ENCODE measurements at places on chromosomes 12 and 14. TPM values are rescaled to one million over a fixed set of nuclear protein-coding genes. Genes with fewer than 3 reads are reported as not detected.

The CCDC175 gene
- total RNA-seq, result not detected

GRCh38 chr14:34078117-34078743 lies 127.4 kb upstream of the EGLN3 start:
- peak; percentile 56 for DNase-seq

DNA sequence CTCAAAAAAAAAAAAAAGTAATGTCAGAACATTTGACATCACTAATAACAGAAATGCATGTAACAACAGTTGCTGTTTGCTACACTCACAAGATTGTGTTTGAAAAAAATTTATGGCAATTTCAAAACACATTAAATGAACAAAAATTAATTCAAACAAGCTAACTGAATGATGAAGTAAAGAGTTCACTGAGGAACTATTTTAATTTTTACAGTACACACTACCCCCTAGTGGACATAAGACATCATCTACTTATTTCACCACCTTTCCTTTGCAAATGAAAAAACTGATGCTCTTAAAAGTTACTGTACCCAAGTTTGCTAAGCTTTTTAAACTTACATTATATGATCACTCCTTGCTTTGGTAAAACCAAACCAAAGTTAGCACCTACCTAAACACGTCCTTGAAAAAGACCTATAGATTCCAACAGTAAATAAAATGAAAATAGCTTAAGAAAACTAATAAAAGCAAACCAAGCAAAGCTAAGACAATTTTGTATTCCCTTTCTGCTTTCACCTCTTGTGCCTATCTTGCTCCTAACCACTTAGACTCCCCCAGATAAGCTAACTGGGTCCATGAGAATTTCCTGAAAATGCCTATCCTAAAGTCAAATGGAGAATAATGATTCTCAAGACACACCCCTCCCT lies 22.2 kb downstream of the UBE2N start:
- peak; percentile 67 for DNase-seq

DNA sequence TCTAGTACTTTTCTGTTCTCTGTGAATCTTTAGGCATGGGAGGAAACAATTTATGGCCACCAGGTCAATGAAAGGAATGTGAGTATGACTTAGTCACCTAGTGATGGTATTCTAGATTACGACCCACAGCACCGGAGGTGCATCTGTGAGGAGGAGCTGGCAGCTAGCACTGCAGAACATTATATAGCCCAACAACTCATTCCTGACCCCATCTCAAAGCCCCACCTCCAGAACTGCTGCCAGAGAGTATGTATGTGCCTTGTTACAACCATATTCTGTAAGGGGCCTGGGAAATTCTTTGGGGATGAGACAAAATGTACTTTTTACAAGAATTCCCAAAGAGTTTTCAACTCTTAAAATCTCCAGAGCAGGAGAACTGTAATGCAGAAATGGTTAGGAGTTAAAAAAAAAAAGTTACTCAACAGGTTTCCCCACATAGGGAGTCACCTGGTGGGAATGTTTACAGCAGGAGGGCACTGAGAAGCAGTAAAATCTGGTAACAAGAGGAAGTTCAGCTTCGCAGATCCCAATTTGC lies 34.9 kb upstream of the CERS5 start:
- peak; percentile 84 for DNase-seq

The MAP1LC3B2 gene
- 1.8 TPM for total RNA-seq

The LIN7A gene
- total RNA-seq, result not detected

DNA sequence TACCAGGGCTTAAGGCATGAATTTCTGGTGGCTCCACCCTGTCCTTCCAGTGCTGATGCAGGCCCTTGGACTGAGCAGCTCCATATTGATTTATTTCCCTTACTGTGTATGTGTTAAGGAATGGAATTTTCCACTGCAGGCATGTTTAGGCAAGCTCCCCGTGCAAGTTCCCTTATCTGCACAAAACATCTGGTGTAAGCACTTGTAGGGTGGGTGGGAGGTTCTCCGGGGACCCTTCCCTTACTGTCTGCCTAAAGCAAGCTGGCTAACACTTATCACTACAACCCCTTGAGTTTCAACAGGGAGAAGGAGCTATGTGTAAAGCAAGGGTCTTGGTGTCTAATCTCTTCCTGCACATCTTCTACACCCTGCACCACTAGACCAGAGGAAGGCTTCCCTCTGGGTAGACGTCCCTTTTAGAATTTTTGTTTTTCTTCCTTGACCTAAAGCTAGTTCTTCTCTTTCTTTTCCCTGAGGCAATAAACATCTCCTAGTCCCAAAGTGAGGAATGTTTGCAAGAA lies 22.0 kb upstream of the DRAM1 start:
- DNase-seq, result peak; percentile 83

The KCNC2 gene
- total RNA-seq, result not detected

DNA sequence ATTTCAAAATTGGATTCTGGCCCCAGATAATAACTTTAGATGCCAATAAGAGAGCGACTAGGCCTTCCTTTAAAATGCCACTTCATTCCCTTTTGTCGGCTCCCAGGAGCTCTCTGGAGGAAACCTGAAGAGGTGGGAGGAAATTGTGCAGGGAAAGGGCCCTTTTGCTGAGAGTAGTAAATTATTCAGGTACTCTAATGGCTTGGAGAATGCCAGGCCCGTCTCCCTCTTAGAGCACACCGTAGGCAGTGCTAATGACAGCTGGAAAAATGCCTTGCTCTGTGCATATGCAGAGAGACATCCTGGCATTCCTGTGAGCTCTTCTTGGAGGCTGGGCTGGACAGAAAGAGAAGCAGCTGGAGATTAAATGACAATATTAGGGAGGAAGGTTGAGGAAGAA lies 115.0 kb upstream of the RPH3A start:
- no peak for DNase-seq

DNA sequence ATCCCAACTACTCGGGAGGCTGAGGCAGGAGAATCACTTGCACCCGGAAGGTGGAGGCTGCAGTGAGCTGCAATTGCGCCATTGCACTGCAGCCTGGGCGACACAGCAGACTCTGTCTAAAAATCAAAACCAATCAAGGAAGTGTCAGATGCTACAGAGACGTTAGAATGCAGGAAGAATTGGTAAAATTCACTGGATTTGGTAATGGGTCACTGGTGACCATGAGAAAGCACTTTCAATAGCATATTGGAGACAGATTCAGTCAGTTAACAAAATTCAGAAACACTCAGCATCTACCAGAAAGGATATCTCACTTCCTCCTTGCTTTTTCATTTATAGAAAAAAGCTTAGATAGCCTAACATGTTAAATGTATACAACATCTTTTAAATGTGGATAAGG lies 17.5 kb downstream of the BIN2 start:
- no peak for DNase-seq

The NELL2 gene
- total RNA-seq, result not detected

DNA sequence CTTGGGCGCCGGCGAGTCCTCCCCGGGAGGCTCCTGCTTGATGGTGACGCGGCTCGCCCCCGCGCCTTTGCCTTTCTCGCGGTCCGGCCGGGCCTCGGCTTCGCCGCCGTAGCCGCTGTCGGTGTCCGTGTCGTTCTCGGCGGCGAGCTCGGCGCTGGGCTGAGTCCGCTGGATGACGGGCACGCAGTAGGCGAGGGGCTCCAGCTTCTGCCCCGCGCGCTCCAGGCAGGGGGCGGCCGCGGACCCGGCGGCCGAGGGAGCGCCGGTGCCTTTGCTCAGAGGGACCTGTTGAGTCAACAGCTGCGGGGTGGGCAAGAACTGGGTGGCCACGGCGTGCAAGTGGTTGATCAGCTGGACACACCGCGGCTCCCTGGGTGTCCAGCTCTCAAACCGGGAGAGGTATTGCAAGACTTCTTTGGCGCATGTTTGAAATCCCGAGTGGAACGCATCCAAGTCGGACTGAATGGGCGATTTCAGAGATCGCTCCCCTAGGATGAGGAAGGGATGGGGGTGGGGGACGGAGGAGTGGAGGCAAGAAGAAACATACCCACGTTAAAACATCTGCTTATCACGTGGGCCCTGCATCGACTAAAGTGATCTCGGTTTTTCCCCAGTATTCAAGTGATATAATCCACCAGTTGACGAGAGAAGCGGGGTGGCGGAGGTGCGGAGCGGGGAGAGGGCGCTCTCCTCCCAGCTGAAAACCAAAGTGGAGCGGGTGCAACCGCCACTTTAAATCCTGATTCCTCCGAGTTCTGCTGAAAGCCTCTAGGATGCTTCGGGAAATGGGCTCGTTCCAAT lies 2.0 kb downstream of the BHLHE41 start:
- peak; percentile 47 for DNase-seq

- DNase-seq, result no peak
Observed at GRCh38 chr12:50166799-50167048, 445 bp downstream of the CERS5 start.
